NCI-H187 treated with DMSO at 0.1 percent for 48 hours (cell line): ENCODE measurements at places on chromosomes 7 and 10.

GRCh38 chr7:75817116-75817515 lies 3.5 kb upstream of the CCL24 start:
- no peak for DNase-seq

DNA sequence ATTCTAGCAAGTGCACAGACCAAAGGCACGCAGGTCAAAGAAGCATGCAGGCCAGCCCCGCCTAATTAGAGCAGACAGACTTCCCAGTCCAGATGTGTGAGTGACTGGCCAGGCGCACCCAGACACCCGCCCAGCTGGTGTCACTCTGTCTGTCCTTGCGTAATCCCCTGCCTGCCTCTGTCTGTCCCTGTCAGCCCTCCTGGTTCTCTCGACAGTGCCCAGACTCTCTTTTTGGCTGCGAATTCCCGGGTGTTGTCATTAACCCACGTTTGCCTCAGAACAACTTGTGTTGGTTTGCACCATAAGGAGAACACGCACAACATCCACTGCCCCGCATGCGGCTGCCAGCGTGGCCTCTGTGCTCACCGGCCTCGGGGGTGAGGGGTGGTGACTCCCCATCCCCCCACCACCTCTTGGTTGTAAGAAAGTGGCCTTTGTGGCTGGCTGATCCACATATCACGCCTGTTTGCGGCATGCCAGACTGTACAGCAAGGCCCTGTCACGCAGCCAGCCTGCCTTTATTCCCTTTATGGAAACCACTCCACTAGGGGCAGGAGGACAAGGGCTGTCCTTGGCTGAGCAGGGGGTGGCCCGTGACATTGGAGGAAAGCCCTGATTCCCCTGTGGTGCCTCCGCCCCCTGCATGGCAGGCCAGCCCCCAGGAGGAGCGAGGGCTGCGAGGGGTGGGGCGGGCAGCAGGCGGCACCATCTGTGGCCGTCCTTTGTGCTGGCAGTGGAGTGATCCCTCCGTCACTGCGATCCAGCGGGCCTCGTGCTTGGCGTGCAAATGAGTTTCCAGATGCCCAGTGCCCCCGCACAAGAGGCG lies 72.8 kb upstream of the PPIF start:
- no peak for DNase-seq

GRCh38 chr7:9083837-9084236 lies 650.4 kb downstream of the NXPH1 start:
- no peak for DNase-seq

DNA sequence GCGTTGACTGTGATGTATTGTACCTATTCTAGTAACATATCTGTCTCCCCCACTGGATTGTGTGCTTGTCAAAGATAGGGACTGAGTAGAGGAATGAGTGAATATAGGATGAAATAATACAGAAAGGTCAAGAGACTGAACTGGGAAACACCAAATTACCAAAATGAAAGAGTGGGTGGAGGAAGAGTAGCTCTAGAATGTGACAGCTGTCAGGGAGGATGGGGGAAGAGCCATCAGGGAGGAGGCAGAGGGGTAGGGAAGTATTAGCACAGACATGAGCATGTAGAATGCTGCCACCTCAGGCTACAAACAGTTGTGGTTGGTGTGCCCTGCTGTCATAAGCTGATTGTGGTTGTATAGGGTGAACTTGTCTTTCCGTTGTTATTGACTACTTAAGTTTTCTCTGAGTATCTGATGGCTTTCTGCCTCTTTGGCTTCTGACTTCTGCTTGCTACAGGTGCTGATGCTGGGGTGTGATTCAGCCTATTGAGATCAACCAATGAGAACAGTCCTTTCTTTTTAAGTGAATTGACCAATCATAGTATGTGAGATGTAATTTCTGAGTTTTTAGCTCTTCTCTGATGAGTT lies 5.6 kb downstream of the CCSER2 start:
- DNase-seq = no peak

DNA sequence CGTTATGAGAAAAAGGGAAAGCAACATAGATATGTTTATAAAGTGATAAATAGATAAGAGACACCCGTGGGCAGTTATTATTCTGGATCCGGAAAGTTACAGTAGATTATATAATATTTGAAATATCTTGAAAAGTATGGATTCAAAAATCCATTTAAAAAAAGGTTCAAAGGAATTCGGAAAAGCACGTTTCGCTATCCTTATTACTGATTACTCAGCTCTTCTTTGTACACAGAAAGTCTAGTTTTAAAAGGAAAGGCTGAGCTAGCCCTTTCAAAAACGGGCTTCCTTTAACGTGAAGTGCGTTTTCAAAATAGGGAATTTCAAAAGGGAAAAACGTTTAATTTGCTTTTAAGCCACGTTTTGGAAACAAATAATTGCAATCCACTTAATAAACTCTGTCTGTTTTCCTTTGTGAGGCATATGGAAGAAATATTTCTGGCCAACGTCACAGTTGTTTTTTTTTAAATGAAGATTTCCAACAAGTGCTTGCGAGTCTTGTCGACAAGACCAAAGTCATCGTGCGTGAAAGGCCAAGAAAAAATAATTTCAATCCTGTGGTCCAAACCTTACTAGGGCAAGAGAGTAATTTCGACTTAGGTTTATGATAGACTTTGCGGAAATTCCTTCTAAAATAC lies 2.2 kb upstream of the SKIDA1 start:
- DNase-seq = no peak

DNA sequence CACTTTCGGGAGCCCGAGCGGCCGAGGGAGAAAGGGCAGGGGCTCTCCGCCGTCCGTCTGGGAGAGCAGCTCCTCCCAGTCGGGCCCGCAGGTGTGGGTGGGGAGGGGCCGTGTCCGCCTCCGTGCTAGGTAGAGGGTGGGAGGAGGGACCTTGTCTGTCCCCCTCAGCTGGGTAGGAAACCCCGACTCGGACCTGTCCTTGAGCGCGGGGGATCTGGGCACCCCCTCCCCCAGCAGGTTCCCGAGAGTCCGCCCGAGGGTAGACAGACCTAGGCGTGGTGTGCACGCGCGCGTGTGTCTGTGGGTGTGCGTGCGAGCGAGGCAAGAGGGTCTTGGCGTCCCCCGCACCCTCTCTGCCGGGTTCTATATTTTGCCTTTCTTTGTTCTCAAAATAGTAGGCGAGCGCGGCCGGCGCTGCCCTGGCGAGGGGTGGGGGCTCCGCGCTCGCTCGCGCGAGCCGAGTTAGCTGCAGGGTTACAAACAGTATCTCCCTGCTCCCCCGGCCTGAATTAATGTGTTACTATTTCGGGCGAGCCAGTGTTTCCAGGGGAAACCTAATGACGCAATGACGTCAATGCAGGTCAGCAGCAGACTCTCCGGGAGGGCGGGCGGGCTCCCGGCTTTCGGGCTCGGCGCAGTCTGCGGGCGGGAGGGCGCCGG lies 73.9 kb upstream of the LEP start:
- DNase-seq = no peak

DNA sequence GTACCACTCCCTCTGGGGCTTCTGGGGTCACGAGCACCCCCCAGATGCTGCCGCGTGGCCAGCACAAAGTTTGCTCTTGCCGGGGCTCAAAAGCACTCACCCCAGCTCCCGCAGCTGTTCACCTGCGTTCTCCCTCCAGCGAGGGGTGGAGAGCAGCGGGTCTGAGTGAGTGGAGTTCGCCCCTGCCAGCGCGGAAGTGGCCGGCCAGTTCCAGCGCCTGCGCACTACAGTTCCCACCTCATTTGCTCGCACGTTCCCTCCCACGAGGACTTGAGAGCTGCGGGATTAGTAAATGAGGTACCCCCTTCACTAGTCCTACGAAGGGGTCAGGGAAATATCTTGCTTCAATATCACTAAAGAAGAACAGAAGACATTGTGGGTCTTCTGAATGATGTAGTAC lies 24.3 kb upstream of the LRRC72 start:
- DNase-seq = no peak

- DNase-seq = no peak
Measured at GRCh38 chr10:88253622-88254021, 329.5 kb downstream of the RNLS start.

DNA sequence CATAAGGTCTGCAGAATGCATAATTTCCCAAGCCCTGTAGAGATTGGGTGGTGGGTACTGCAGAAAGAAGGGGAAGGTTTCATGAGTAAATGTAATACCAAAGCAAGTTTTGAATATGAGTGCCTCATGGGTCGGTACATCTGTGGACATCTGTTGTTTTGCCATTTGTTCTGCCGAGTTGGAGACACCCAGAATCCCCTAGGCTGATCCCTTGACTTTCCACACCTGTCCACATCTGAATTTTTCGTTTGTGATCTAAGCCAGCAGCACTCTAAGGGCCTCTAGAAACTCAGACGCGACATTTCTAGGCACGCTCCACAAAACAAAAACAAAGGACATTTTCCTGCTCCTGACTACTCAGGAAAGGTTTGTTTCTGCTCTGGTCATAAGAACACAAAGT lies 11.7 kb upstream of the SLF2 start:
- no peak for DNase-seq

GRCh38 chr7:5423306-5423975 lies at the start of gene TNRC18:
TNRC18 (minus strand) TSS chr7:5423834; CDS start chr7:5421246, 2,588 bp downstream.
- DNase-seq = no peak
